ENCODE measurements at places on chromosomes 16 and 17.
A peak's percentile ranks its signal among the peaks of the same experiment; 100 is the strongest.

GRCh38 chr16:49129935-49130334, 151.7 kb downstream of the CBLN1 start:
- peaks cover 8% of the 10 kb centered on the region for H3K4me1 ChIP-seq
- H3K27ac ChIP-seq, result no peak overlapping the region
- no peak overlapping the region for H3K4me3 ChIP-seq

DNA sequence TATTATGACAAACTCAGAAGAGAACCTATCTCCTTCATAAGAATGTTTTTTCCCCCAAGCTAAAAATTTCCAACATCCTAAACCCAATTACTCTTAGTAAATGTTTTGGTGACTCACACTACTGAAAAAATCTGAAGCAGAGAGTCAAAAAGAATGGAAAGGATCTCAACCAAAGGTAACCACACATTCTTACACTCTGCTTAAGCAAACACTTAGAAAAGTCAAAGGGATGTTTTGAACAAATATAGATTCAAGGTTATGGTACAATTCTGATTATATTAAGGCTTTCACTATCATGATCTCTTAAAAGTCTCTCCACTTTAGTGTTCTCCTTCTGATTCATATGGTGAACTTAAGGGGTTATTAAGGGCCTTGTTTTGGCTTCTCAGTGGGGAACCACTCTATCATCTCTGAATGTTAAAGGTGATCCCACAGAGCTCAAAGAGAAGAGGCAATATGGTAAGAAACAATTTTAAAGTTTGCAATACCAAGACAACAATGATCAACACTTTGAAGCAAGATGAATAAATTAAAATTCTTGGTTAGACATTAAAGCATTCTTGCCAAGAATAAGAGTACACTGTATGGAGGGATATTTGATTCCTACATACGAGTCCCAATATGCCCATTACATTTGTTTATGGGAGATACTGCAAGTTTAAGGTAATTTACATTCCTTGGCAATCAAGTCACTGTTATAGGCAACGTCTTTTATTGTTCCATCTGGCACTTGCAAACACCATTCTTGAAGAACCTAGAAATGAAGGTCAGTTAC, 69.2 kb downstream of the CDC27 start:
- DNase-seq, result no peak
- H3K27me3 ChIP-seq, result no peaks in the 10 kb centered on the region
- H3K4me3 ChIP-seq, result no peak overlapping the region
- H3K4me1 ChIP-seq, result no peaks in the 10 kb centered on the region
- no peak overlapping the region for H3K27ac ChIP-seq

DNA sequence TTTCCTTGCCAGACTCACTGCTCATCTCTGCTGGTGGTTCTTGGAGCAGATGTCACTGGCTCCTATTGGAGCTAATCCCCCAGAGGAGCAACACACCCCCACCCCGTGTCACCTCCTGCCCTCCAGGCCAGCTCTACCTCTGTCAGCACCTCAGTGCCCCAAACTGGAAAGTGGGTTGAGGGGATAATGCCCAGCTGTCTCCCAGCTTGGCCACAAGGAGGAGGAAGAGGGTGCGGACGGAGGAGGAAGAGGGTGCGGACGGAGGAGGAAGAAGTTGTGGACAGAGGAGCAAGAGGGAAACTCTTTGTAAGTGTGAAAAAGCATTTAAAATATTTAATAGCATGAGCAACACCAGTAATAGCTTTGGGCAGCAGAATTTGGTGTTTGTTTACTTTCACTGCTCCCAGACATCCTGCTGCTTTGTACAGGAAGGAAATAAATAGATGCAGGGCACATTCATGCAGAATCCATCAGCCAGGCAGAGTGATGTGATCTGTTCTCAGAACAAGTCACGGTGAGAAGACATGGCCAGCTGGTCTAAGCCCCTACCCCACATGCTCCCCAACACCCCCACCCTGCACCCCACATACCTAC, 82.5 kb downstream of the C17orf67 start:
- no peaks in the 10 kb centered on the region for H3K36me3 ChIP-seq
- no peak overlapping the region for H3K4me3 ChIP-seq
- no peak overlapping the region for H3K27ac ChIP-seq
- peaks cover 19% of the 10 kb centered on the region for H3K4me1 ChIP-seq
- no peak for DNase-seq

DNA sequence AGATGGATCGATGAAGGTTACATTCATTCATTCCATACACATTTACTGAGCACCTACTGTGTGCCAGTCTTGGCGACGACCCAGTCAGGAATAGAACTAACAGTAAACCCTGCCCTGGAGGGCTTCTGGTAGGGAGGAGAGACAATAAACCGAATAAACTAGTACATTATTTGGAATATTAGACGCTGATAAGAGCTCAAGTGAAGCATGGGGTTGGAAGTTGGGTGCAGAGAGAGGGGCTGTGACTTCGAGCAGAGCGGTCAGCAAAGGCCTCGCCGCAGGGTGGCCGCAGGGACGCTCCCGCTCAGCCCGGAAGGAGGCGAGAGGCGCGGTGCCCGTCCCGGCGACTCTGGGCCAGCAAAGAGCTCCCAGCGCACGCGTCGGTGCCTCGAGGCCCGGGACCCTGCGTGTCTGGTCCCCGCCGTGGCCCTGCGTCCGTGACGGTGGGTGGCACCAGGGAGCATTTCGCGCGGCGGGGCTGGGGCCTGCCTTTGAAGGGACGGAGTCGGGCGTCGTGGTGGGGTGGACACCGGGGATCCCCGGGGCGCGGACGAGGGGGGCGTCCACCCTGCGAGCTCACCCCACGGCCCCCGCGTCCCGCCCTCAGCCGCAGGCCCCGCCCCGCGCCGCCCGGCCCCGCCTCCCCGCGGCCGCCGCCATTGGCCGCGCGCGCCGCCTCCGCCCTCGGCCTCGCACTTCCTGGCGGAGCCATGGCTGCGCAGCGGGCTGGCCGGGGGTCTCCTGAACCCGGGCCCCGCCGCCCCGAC, at the start of gene KLHL36:
TSS of gene KLHL36 (plus strand) at position 684 of the 767 bp plus-strand sequence. CDS start 2,357 bp downstream, outside the sequence.
- H3K27ac ChIP-seq, result peak within 1 kb of the TSS; percentile 87
- no peak for DNase-seq
- H3K4me1 ChIP-seq, result peaks cover 31% of the 10 kb centered on the region
- peaks cover 20% of the 10 kb centered on the region for H3K36me3 ChIP-seq
- H3K27me3 ChIP-seq, result no peaks in the 10 kb centered on the region

GRCh38 chr17:27284811-27285415, 9.0 kb upstream of the WSB1 start:
- no peak for DNase-seq
- H3K4me3 ChIP-seq, result no peak overlapping the region
- no peaks in the 10 kb centered on the region for H3K27me3 ChIP-seq
- peaks cover 21% of the 10 kb centered on the region for H3K4me1 ChIP-seq
- peak overlapping the region; percentile 1 for H3K27ac ChIP-seq

GRCh38 chr17:72111336-72111923, 9.4 kb upstream of the SOX9 start:
- H3K27ac ChIP-seq, result no peak overlapping the region
- H3K36me3 ChIP-seq, result no peaks in the 10 kb centered on the region
- no peaks in the 10 kb centered on the region for H3K27me3 ChIP-seq
- DNase-seq, result no peak
- no peak overlapping the region for H3K4me3 ChIP-seq
- peaks cover 8% of the 10 kb centered on the region for H3K4me1 ChIP-seq

DNA sequence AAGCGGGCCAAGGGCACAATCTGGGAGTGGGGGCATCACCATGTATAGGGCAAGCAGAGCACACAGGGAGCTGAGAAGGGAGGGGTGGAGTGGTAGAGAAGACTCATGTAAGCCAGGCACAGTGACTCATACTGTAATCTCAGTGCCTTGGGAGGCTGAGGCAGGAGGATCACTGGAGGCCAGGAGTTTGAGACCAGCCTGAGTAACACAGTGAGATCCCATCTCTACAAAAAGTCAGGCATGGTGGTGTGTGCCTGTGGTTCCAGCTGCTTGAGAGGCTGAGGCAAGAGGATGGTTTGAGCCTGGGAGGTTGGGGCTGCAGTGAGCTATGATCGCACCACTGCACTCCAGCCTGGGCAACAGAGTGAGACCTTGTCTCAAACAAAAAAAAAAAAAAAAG, 40.8 kb downstream of the ARHGAP27 start:
- DNase-seq, result no peak
- no peaks in the 10 kb centered on the region for H3K27me3 ChIP-seq
- no peak overlapping the region for H3K4me3 ChIP-seq
- peaks cover 15% of the 10 kb centered on the region for H3K4me1 ChIP-seq
- no peak overlapping the region for H3K27ac ChIP-seq

All from right atrium auricular region (tissue), 2 donors.